ENCODE measurements at places on chromosomes 3 and 15.

- DNase-seq: no peak
- no peaks in the 10 kb centered on the region for H3K36me3 ChIP-seq
- H3K4me1 ChIP-seq: no peaks in the 10 kb centered on the region
- H3K27ac ChIP-seq: no peak overlapping the region
- no peak overlapping the region for H3K4me3 ChIP-seq
- no peaks in the 10 kb centered on the region for H3K27me3 ChIP-seq
Measured at GRCh38 chr3:172704001-172704400, 6.9 kb downstream of the NCEH1 start.

GRCh38 chr3:23263796-23264195, 60.7 kb downstream of the UBE2E2 start:
- H3K4me3 ChIP-seq: no peak overlapping the region
- no peak for DNase-seq
- no peaks in the 10 kb centered on the region for H3K4me1 ChIP-seq
- H3K27me3 ChIP-seq: no peaks in the 10 kb centered on the region

GRCh38 chr15:27660676-27661075, 438.4 kb downstream of the OCA2 start:
- H3K27me3 ChIP-seq: no peaks in the 10 kb centered on the region
- no peak overlapping the region for H3K27ac ChIP-seq
- H3K4me3 ChIP-seq: no peak overlapping the region
- DNase-seq: no peak
- H3K4me1 ChIP-seq: no peaks in the 10 kb centered on the region

DNA sequence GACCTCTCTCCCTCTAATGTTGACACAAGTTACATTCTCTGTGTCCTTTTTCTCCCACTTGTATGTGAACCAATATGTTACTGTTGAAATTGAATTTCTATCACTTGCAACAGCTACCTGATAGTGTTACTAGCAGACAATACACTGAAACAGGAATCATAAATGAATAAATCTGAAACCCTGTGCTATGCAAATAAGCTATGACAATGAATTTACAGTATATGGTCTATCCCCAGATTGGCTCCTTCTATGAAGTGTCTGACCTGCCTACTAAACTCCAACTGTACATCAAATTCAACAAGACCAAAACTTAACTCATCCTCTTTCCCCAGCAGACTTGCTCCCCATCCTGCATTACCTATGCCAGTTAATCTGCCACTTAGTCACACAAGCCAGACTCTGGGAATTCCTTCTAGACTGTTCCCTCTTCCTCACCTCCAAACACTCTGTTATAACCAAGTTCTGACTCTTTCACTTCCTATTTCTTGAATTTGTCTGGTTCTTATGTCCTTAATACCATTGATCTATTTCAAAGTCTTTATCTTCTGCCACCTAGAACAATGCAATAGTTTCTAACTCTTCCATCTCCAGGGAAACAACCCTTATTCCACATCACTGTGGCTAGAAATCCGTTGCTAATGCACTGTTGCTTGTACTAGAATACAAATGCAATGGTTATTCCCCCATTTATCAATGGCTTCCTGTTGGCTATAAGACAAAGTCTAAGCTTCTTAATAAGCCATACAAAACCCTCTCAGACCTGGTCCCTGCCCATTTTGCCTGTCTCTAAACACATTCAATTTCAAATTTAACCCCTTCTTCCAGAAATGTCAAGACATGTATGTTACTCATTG, 13.4 kb upstream of the ZNF639 start:
- H3K27ac ChIP-seq: no peak overlapping the region
- H3K27me3 ChIP-seq: no peaks in the 10 kb centered on the region
- no peak for DNase-seq
- no peak overlapping the region for H3K4me3 ChIP-seq

DNA sequence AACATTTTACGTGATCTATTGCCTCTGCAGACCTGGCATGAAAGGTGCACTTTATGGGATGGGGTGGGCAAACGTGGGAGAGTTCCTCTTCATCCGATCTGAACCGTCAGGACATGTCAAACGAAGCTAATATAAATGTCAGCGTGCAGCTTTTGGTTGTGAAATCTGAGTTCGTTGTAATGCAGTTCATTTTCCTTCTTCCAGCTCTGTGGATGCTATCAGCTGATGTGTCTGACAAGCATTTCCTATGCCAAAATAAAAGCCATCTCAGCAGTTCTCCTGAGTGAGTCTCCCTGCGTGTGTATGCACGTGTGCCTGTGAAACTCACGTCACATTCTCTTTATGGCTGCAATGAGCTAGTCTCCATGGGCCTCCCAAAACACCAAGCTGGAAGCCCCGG, 512.3 kb downstream of the MCTP2 start:
- H3K27me3 ChIP-seq: no peaks in the 10 kb centered on the region
- H3K36me3 ChIP-seq: no peaks in the 10 kb centered on the region
- H3K4me1 ChIP-seq: no peaks in the 10 kb centered on the region
- no peak for DNase-seq

- no peak for DNase-seq
- H3K4me3 ChIP-seq: no peak overlapping the region
- no peaks in the 10 kb centered on the region for H3K27me3 ChIP-seq
- H3K27ac ChIP-seq: no peak overlapping the region
Measured at GRCh38 chr15:77654975-77655374, 22.3 kb upstream of the LINGO1 start.

DNA sequence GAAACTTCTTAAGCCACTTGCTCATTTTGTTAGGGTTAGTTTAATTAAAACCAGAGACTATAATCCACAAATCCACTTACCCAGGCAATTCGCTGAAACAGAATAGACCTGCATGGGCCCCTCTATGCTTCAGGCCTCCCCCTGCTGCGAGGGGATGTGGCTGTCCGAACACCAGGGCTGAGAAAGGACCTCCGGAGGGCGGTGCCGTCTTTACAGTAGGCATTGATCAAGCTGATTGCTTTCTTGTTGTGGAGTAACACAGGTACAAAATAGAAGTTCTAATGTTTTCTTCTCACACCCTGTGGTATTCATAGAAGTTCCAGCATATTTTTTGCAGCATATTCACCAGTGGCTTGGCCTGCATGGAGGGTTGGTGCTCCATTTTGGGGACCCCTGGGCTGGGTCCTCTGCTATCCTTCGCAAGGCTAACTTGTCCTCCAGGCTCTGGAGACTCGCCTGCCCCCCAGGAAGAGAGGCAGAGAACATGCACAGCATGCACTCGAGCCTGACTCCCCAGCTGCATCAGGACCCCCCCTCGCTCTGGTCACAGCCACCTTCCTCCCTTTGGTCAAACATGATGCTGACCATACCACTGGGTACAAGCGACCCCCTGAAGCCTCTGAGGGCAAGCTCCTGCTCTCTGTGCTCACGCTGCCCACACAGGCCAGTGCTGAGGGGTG, 55.3 kb downstream of the TPRA1 start:
- no peak for DNase-seq
- no peaks in the 10 kb centered on the region for H3K36me3 ChIP-seq
- no peaks in the 10 kb centered on the region for H3K4me1 ChIP-seq
- H3K27me3 ChIP-seq: no peaks in the 10 kb centered on the region
- H3K27ac ChIP-seq: no peak overlapping the region

GRCh38 chr3:17935222-17935621, 192.8 kb upstream of the TBC1D5 start:
- no peak for DNase-seq
- H3K36me3 ChIP-seq: no peaks in the 10 kb centered on the region
- no peak overlapping the region for H3K4me3 ChIP-seq
- no peaks in the 10 kb centered on the region for H3K4me1 ChIP-seq
- no peak overlapping the region for H3K27ac ChIP-seq
